ENCODE measurements at places on chromosomes 13 and 19. TPM values are rescaled to one million over a fixed set of nuclear protein-coding genes. Genes with fewer than 3 reads are reported as not detected.
A peak's percentile ranks its signal among the peaks of the same experiment; 100 is the strongest.

Gene C19orf73
- total RNA-seq, result 0.72 TPM

Gene MCF2L
- 49.2 TPM for total RNA-seq

Gene OR2Z1
- total RNA-seq, result not detected

Gene RNF17
- total RNA-seq, result 0.52 TPM

Gene NRTN
- total RNA-seq, result not detected

Gene ZNF229
- total RNA-seq, result 5.4 TPM

Gene ZNF418
- 10.1 TPM for total RNA-seq

GRCh38 chr13:94557684-94558235 lies 38.2 kb downstream of the TGDS start:
- no peak overlapping the region for H3K27ac ChIP-seq
- H3K36me3 ChIP-seq, result no peaks in the 10 kb centered on the region
- no peak for DNase-seq
- H3K4me1 ChIP-seq, result no peaks in the 10 kb centered on the region
- H3K27me3 ChIP-seq, result no peaks in the 10 kb centered on the region
- no peak overlapping the region for H3K4me3 ChIP-seq

- peak overlapping the region; percentile 59 for H3K4me3 ChIP-seq
- H3K27me3 ChIP-seq, result no peaks in the 10 kb centered on the region
- no peak overlapping the region for H3K27ac ChIP-seq
- no peaks in the 10 kb centered on the region for H3K4me1 ChIP-seq
- H3K36me3 ChIP-seq, result no peaks in the 10 kb centered on the region
Observed at GRCh38 chr19:22052644-22053013, 345 bp downstream of the ZNF257 start.

- H3K4me1 ChIP-seq, result no peaks in the 10 kb centered on the region
- H3K36me3 ChIP-seq, result no peaks in the 10 kb centered on the region
- DNase-seq, result no peak
- H3K27me3 ChIP-seq, result no peaks in the 10 kb centered on the region
- no peak overlapping the region for H3K4me3 ChIP-seq
Observed at GRCh38 chr13:24252136-24252535, 57.2 kb upstream of the C1QTNF9 start.

DNA sequence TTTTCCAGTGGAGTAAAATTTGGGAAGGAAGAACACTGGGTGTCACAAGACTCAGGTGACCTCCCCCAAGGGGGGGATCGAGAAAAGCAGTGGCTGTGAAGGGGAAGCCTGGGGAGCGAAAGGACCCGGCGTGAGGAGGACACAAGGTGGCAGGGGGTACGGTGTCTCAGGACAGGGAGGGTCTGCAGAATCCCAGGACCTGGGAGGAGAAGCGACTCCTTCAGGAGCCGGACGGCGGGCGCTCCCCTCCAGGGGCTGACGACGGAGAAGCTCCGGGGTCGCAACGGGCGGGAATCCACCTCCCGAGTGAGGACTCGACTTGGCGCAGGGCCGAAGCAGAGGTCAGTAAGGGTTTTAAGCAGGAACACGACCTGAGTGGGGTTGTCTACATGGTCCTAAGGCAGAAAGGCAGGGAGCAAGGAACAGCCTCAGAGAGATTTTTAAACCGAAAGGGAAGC lies 529 bp downstream of the ZNF836 start:
- no peak for DNase-seq
- peak overlapping the region; percentile 99 for H3K4me3 ChIP-seq
- H3K27ac ChIP-seq, result peak overlapping the region; percentile 78
- no peaks in the 10 kb centered on the region for H3K36me3 ChIP-seq
- H3K4me1 ChIP-seq, result no peaks in the 10 kb centered on the region
- H3K27me3 ChIP-seq, result no peaks in the 10 kb centered on the region

- no peak overlapping the region for H3K4me3 ChIP-seq
- no peaks in the 10 kb centered on the region for H3K27me3 ChIP-seq
- H3K27ac ChIP-seq, result no peak overlapping the region
- no peaks in the 10 kb centered on the region for H3K36me3 ChIP-seq
Observed at GRCh38 chr13:101450749-101451130, 1.7 kb upstream of the ITGBL1 start.

GRCh38 chr19:15926484-15926883 lies 7.8 kb downstream of the CYP4F11 start:
- DNase-seq, result no peak
- H3K27me3 ChIP-seq, result no peaks in the 10 kb centered on the region
- H3K4me1 ChIP-seq, result no peaks in the 10 kb centered on the region
- H3K27ac ChIP-seq, result no peak overlapping the region

- no peak overlapping the region for H3K4me3 ChIP-seq
- no peaks in the 10 kb centered on the region for H3K36me3 ChIP-seq
- no peak for DNase-seq
Observed at GRCh38 chr19:31338069-31338776, 11.0 kb downstream of the TSHZ3 start.

DNA sequence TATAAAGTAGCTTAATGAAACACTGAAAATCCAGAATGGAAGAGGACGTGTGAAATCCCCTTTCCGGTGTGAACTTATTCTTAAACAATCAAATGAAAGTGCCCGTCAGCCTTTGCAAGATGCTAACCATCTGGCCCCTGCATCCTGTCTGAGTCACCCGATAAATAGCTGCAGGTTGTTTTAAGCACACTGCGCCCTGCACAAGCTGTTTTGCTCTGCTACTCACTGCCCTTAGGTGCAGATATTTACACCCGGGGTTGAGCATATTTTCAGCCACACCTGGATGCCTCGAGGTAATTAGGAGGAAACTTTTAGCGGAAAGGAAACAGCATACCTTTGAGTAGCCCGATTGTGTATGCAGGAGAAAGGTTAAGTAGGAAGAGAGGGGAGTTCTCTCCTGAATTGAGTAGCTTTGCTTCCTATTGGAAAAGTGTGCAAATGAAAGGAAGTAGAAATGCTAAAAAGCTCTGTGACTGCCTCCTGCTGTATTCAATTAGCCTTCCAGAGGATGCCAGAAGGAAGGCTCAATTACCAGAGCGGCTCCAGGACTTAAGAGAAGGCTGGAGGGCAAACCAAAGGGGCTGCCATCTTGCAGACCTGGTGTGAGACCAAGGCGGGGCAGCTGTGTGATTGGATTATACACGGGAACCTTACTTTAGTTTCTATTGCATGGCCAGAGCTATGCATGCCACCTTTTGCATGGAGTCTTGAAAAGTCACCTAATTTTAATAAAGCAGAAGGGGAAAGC lies 42.5 kb downstream of the IRS2 start:
- no peaks in the 10 kb centered on the region for H3K36me3 ChIP-seq
- no peak overlapping the region for H3K27ac ChIP-seq
- H3K4me1 ChIP-seq, result no peaks in the 10 kb centered on the region
- H3K4me3 ChIP-seq, result no peak overlapping the region

- H3K27ac ChIP-seq, result no peak overlapping the region
- DNase-seq, result no peak
- no peaks in the 10 kb centered on the region for H3K4me1 ChIP-seq
- no peaks in the 10 kb centered on the region for H3K36me3 ChIP-seq
- no peak overlapping the region for H3K4me3 ChIP-seq
- no peaks in the 10 kb centered on the region for H3K27me3 ChIP-seq
Observed at GRCh38 chr19:41920882-41921576, 7.2 kb downstream of the ERFL start.

GRCh38 chr13:112809332-112810315 lies 119.8 kb downstream of the ATP11A start:
- H3K36me3 ChIP-seq, result no peaks in the 10 kb centered on the region
- no peak overlapping the region for H3K4me3 ChIP-seq
- H3K4me1 ChIP-seq, result no peaks in the 10 kb centered on the region
- H3K27me3 ChIP-seq, result no peaks in the 10 kb centered on the region
- H3K27ac ChIP-seq, result no peak overlapping the region
- DNase-seq, result no peak

GRCh38 chr13:88014527-88014926 lies 343.4 kb downstream of the SLITRK5 start:
- no peak overlapping the region for H3K4me3 ChIP-seq
- no peak for DNase-seq
- H3K4me1 ChIP-seq, result no peaks in the 10 kb centered on the region
- H3K36me3 ChIP-seq, result no peaks in the 10 kb centered on the region

DNA sequence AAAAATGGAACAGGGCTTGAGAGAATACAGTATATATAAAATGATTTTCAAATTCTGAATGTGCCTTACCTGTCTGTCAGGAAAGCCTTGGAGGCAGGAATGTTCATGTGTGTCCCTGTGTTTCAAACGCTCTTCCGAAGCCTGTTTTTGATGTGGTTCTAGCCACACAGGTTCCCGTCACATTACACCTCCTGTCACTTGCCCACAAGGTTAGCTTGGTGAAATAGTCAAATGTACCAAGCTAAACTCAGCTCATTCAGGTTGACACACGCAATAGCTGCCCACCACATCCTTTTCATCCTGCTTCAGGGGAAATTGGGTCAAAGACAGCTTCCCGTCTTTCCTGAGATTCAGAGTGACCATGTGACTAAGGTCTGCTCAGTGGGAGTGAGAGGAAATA lies 574.0 kb downstream of the EFNB2 start:
- H3K4me3 ChIP-seq, result no peak overlapping the region
- DNase-seq, result no peak
- H3K4me1 ChIP-seq, result no peaks in the 10 kb centered on the region
- no peak overlapping the region for H3K27ac ChIP-seq
- H3K36me3 ChIP-seq, result no peaks in the 10 kb centered on the region

DNA sequence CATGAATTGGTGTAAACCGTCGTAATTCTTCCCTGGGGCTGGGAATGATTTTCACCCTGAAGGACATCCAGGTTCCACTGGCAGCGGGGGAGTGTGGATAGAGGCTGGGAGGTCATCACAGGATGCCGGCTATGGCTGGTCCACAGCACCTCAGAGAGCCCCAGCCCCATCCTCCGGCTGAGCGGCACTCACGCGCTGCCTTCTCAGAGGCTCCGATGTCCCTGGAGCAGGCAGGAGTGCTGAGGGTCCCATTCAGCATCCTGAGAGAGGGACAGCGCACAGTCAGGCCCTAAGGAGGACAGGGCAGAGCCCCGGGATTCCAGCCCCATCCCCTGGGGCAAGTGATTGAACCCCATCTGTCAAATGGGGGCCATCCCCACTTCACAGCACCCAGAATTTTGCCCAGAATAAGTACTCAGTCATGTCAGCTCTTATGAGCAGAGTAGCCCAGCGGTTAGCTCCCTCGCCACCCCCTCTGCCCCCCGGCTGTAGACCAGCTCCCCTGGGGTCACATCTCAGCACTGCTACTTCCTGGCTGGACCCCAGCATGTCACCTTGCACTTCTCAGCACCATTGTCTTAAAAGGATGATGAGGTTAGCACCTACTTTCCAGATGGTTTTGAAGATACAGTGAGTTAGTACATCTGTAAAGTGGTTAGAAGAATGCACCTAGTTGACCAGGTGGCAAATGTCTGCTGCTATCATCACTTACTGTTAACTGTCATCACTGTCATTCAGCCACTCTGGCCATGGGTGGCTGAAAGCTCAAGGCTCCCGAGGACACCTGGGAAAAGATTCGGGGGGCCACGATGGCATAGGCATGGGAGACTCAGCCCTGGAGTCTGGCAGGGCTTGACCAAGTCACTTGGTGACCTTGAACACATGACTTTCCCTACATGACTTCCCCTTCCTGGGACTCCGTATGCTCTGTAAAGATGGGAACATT lies 11.9 kb downstream of the GRAMD1A start:
- no peaks in the 10 kb centered on the region for H3K27me3 ChIP-seq
- no peak overlapping the region for H3K4me3 ChIP-seq
- no peak for DNase-seq
- H3K27ac ChIP-seq, result no peak overlapping the region

DNA sequence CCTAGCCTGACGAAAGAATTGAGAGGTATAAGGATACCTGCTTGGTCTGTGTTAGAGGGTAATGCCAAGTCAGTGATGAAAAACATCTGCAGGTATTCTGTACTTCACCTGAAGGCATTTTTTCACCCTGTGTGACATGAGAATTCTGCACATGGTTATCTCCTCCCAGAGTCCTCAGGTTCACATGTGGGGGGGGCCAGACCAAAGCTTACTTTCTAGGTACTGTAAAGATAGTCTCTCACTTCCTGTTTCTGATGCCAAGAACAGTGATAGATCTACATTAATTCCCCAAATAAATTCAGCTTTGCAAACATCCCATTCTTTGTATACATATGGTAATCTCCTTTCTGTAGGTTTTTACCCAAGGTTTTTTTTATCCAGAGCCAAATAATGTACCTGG lies 53.4 kb downstream of the GPC6 start:
- DNase-seq, result no peak
- no peaks in the 10 kb centered on the region for H3K4me1 ChIP-seq
- H3K4me3 ChIP-seq, result no peak overlapping the region
- H3K27me3 ChIP-seq, result no peaks in the 10 kb centered on the region
- H3K36me3 ChIP-seq, result no peaks in the 10 kb centered on the region
